Testis (tissue), 5 donors: ENCODE measurements at places on chromosomes 11 and 22. TPM values are rescaled to one million over a fixed set of nuclear protein-coding genes. Genes with fewer than 3 reads are reported as not detected.

GRCh38 chr11:70618431-70619101 lies 220.2 kb downstream of the CTTN start:
- no peak for DNase-seq

DNA sequence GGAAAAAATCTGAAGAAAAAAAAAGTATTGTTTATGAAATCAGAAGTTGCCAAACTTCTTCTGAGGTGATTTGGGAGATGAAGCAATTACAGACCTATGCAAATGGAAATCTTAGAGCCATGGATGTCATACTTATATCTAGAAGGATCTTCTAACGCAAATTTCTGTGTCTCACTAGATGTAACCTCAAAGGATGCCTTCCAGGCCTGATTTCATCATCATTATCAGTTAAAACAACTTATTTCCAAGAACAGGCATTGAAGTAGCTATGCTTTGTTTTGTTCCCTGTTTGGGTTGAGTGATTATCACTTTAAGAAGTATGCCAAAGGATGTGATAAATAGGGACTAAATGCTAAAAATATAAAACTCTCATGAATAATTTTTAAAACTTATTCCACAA lies 43.9 kb upstream of the ANGPTL5 start:
- DNase-seq, result no peak

GRCh38 chr22:31561238-31561887 lies 65.0 kb downstream of the SFI1 start:
- peak; percentile 93 for DNase-seq

Gene TUT1
- total RNA-seq, result 24.3 TPM

Gene TREH
- 1.7 TPM for total RNA-seq

- no peak for DNase-seq
These were observed 27.9 kb upstream of the KRTAP5-7 start for GRCh38 chr11:71499125-71499524.

Gene MUC5AC
- total RNA-seq, result 0.31 TPM

- DNase-seq, result no peak
These were observed 10.6 kb upstream of the CARD10 start for GRCh38 chr22:37529652-37530345.

- DNase-seq, result no peak
These were observed 43.0 kb upstream of the PLET1 start for GRCh38 chr11:112303616-112304015.

- DNase-seq, result no peak
These were observed 311.9 kb downstream of the METTL15 start for GRCh38 chr11:28420099-28420498.
